Tibial artery (tissue), 4 donors: ENCODE measurements at places on chromosomes 7 and 10.

DNA sequence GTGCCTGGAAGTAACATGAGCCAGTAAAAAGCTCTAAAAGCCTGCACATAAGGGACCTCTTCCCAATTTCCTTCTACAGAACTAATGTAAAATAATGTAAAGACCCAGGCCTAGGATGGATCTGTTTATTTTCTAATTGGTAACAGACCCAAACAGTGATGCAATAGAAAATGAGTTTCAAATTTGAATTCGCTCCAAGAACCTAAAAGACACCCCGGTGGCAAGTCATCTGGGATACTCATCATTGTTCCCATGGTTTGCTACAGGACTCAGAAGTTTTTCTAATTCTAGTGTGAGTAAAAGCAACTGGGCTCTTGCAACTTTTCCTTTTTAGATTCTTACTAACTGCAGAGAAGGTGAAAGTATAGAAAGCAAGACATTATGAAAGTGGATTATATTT, 271.3 kb upstream of the CACNA2D1 start:
- H3K27ac ChIP-seq, result no peak overlapping the region
- no peak overlapping the region for H3K4me3 ChIP-seq
- H3K4me1 ChIP-seq, result no peaks in the 10 kb centered on the region
- no peaks in the 10 kb centered on the region for H3K27me3 ChIP-seq
- H3K36me3 ChIP-seq, result no peaks in the 10 kb centered on the region

GRCh38 chr7:102120666-102121195, 165.9 kb upstream of the SH2B2 start:
- H3K36me3 ChIP-seq, result peaks cover 10% of the 10 kb centered on the region
- H3K4me1 ChIP-seq, result no peaks in the 10 kb centered on the region
- no peaks in the 10 kb centered on the region for H3K27me3 ChIP-seq
- H3K27ac ChIP-seq, result no peak overlapping the region
- DNase-seq, result no peak
- H3K4me3 ChIP-seq, result no peak overlapping the region

DNA sequence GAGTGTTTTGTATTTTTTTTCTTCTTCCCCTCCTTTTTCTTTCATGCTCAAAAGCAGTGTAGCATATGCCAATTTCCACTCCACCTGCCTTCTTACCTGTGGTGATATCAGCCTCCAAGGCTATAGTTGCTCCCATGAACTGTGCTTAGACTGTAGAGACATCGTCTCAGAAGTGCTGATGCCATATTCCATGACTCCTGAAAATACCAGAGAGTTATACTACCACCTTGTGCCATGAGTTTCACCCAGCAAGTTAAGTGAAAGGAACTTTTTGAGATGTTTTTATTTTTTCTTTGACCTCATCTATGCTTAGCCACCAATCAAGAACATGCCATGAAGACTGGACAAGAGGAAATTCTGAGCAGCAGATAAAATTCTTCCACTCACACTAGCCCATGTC, 142.8 kb upstream of the SEMA3E start:
- no peak overlapping the region for H3K4me3 ChIP-seq
- H3K4me1 ChIP-seq, result no peaks in the 10 kb centered on the region
- no peak overlapping the region for H3K27ac ChIP-seq
- no peaks in the 10 kb centered on the region for H3K27me3 ChIP-seq

GRCh38 chr7:126979722-126980121, 273.0 kb downstream of the GRM8 start:
- no peak overlapping the region for H3K4me3 ChIP-seq
- no peaks in the 10 kb centered on the region for H3K27me3 ChIP-seq
- no peak overlapping the region for H3K27ac ChIP-seq
- H3K36me3 ChIP-seq, result no peaks in the 10 kb centered on the region
- H3K4me1 ChIP-seq, result no peaks in the 10 kb centered on the region
- DNase-seq, result no peak
